Activated CD4-positive, alpha-beta T cell treated with anti-CD3 and anti-CD28 coated beads, Interleukin-2, amount 10 ng/mL, durations not matched to agents 24 days and 14 days (primary cell): ENCODE measurements at places on chromosomes 16 and 17. TPM values are rescaled to one million over a fixed set of nuclear protein-coding genes. Genes with fewer than 3 reads are reported as not detected.

- H3K27ac ChIP-seq = no peak overlapping the region
- DNase-seq = no peak
- no peaks in the 10 kb centered on the region for H3K36me3 ChIP-seq
- H3K4me3 ChIP-seq = no peak overlapping the region
- no peaks in the 10 kb centered on the region for H3K4me1 ChIP-seq
These were observed 8.5 kb downstream of the ST6GALNAC1 start for GRCh38 chr17:76635039-76635438.

DNA sequence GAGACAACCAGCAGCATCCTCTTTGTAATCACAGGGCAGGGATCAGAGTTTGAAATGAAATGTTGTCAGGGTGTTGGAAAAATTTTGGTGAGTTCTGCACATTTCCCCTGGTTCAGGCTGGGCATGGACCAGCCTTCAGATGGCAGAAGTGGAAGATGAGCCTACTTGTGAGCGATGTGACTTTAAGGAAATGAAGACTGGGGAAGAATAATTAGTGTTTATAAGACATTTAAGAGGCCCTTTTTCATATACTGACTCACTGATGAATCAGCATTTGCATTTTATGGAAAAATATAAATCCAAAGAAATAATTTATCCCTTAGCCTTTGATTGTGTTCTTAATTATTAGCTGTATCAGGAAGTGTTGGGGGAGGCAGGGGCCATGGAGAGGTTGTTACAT lies 20.9 kb downstream of the GPR179 start:
- DNase-seq = no peak
- peaks cover 4% of the 10 kb centered on the region for H3K4me1 ChIP-seq
- no peak overlapping the region for H3K27ac ChIP-seq
- no peak overlapping the region for H3K4me3 ChIP-seq

DNA sequence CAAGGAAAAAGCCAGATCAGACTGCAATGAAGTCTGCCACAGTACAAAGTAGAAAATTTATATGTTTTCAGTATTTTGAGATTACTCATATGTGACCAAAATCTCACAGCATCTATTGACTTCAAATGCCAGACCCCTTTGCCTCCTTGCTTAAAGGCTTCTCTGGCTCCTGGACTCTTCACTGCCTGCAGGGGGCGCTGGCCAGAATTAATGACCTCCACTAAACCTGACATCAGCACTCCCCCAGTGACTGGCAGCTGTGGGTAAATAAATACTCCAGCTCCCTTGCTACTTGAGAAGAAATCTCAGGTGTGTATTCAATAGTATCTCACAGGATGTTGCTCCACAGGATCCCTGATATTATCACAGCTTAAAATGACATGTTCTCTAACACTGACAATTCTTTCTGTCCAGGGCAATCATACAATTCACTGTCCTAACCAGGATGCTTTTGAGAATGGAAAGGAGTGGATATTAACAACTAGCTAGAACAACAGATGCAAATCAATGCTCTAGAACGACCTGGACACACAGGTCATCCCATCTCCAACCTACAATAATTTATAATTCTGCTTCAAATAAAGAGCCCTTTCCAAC lies 4.0 kb downstream of the BECN1 start:
- no peak overlapping the region for H3K27ac ChIP-seq
- H3K4me1 ChIP-seq = peaks cover 20% of the 10 kb centered on the region
- DNase-seq = peak; percentile 88
- H3K4me3 ChIP-seq = no peak overlapping the region
- peaks cover 57% of the 10 kb centered on the region for H3K36me3 ChIP-seq
- H3K27me3 ChIP-seq = no peaks in the 10 kb centered on the region

GRCh38 chr16:13060932-13061331 lies 159.5 kb downstream of the SHISA9 start:
- H3K27me3 ChIP-seq = no peaks in the 10 kb centered on the region

- no peak overlapping the region for H3K4me3 ChIP-seq
- H3K27ac ChIP-seq = no peak overlapping the region
- peaks cover 3% of the 10 kb centered on the region for H3K4me1 ChIP-seq
- no peak for DNase-seq
- peaks cover 17% of the 10 kb centered on the region for H3K27me3 ChIP-seq
These were observed 105.4 kb downstream of the ZNF423 start for GRCh38 chr16:49750341-49751000.

- H3K36me3 ChIP-seq = peaks cover 2% of the 10 kb centered on the region
- peak overlapping the region; percentile 3 for H3K27ac ChIP-seq
- no peak for DNase-seq
- no peak overlapping the region for H3K4me3 ChIP-seq
These were observed 46.9 kb downstream of the AXIN2 start for GRCh38 chr17:65514541-65514940.

DNA sequence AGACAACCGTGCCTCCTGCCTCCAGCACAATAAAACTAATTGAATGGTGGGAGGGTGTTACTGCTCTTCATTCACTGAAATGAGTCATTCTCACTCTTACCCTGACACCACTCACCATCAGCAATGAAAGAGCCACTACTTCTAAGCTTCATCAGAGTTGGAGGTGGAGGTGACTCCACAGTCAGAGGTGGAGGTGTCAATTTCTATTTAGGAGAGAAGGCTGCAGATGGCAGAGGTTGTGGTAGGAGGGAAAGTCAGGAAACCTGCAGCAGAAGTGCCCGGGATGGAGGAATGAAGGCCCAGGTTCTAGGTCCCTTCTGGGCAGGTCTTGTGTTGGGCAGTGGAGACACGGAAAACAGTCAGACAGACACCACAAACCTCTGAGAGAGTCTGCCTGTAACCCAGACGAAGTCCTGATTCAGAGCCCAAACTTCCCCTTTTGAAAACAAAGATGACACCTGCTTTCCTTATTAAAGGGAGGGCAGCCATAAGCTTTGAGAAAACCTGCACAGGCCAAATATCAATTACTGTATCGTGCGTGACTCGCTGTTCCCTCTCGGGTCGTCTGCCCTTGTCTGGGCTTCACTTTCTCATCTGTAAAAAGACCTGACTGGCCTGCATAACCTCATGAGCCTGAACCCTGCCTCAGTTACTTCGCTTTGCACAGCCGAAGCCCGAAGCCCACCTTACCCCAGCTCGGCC lies 668 bp downstream of the ATPAF2 start:
- H3K4me1 ChIP-seq = peaks cover 45% of the 10 kb centered on the region
- no peaks in the 10 kb centered on the region for H3K27me3 ChIP-seq
- DNase-seq = no peak
- peak overlapping the region; percentile 92 for H3K27ac ChIP-seq
- peaks cover 19% of the 10 kb centered on the region for H3K36me3 ChIP-seq

APPBP2 gene
- 21.4 and 25.1 TPM in 2 replicates for total RNA-seq

TBC1D3D gene
- 1.4 TPM in 1 of 2 replicates, not detected in the other for total RNA-seq

CYB5D1 gene
- 12.7 and 14.0 TPM in 2 replicates for total RNA-seq

CD300LF gene
- total RNA-seq = not detected in 2 replicates

SP6 gene
- total RNA-seq = 0.05 TPM in 2 replicates
